ENCODE measurements at places on chromosomes 13 and 19.

GRCh38 chr19:33388231-33388724, 14.8 kb downstream of the CEBPG start:
- no peak for DNase-seq

DNA sequence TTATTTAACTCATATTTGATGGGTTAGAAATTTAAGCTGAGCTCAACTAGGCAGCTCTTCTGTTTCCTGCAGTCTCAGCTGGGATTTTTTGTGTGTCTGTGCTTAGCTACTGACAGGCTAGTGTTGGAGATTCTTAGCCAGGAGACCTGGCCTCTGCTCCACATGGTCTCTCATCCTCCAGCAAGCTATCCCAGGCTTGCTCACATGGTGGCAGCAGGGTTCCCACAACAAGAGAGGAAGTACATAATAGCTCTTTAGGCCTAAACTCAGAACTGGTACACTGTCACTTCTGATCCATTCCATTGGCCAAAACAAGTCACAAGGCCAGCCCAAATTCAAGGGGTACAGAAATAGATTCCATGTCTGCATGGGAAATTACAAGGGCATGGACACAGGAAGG, 406.2 kb downstream of the SUCLA2 start:
- no peak for DNase-seq

GRCh38 chr13:50200569-50200968, 185.3 kb downstream of the KCNRG start:
- DNase-seq, result no peak

GRCh38 chr19:18710186-18710585, 26.7 kb downstream of the CRTC1 start:
- DNase-seq, result no peak

DNA sequence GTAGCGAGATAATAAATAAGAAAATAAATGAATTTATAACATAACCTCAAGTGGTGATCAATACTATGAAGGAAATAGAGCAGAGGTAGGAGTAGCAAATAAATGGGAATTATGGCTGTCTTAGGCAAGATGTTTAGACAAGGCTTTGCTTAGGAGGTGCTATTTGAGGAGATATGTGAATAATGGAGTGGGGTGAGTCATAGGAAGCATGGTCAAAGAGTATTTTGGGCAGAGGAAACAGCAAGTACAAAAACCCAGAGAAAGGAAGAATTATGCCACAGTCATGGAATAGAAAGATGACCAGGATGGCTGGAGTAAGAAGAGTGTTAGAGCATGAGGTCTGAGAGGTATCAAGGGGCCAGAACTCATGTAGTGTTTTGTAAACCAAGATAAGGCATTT, 33.6 kb upstream of the LPAR6 start:
- no peak for DNase-seq

- DNase-seq, result no peak
Observed at GRCh38 chr13:25847145-25847544, 204.7 kb downstream of the SHISA2 start.

- DNase-seq, result no peak
Observed at GRCh38 chr19:15296353-15296752, 36.0 kb downstream of the BRD4 start.

DNA sequence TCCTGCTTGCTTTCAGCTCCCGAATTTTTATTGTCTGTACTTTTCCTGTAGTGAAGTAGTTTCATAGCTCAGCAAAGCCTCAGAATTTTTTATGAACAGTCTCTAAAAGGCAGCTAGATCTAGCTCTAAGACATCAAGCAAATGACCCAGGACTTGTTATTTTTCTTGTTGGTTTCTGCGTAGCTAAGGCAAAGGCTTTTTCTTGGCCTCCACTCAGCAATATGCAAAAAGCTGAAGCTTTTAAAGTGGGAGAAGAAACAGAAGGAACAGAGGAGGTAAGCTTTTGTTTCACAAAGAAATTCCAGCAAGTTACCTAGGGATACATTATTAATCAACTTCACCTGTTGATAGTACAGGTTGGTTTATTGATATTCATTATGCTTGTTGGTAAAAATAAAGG, 235.9 kb downstream of the PCDH20 start:
- DNase-seq, result no peak

DNA sequence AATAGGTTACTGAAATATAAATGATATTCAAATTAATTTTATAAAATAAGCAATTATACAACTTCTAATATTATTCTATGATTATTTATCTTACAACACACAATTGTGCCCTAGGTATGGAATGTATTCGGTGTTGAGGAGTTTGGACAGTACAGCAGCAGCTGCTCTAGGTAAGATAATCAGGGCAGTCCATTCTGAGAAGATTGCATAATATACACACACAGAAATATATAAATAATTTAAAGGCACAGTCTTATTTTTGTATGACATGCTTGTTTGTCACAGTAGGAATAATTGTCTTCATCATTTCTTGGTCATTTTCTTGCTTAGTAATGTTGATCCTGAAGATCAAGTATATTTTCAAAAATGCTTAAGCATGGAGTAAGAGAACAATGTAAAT, 849.4 kb upstream of the MIR17HG start:
- no peak for DNase-seq

- DNase-seq, result peak; percentile 84
Observed at GRCh38 chr13:40664350-40665125, 1.9 kb downstream of the FOXO1 start.

GRCh38 chr13:86920961-86921360, 750.2 kb upstream of the SLITRK5 start:
- DNase-seq, result no peak

DNA sequence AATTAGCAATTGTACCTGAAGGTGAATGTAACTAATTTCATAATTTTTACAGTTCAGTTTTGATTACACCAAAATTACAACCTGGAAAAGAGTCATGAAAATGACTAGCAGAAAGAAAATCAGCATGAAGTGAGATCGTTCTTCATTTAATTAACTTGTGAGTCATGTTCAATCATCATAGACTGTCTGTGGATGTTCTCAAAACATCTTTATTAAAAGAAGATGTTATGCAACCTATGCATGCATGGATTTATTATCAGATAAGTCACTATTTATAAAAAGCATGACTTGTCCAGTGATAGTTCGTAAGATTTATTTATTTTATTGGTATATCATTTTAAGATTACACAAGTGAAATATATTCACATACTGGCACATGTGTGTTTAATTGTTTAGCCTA, 245.9 kb downstream of the ITGBL1 start:
- no peak for DNase-seq

- peak; percentile 59 for DNase-seq
Observed at GRCh38 chr19:19817357-19817756, 4.2 kb downstream of the ZNF506 start.

- peak; percentile 39 for DNase-seq
Observed at GRCh38 chr19:50565984-50566903, 2.0 kb downstream of the LRRC4B start.

DNA sequence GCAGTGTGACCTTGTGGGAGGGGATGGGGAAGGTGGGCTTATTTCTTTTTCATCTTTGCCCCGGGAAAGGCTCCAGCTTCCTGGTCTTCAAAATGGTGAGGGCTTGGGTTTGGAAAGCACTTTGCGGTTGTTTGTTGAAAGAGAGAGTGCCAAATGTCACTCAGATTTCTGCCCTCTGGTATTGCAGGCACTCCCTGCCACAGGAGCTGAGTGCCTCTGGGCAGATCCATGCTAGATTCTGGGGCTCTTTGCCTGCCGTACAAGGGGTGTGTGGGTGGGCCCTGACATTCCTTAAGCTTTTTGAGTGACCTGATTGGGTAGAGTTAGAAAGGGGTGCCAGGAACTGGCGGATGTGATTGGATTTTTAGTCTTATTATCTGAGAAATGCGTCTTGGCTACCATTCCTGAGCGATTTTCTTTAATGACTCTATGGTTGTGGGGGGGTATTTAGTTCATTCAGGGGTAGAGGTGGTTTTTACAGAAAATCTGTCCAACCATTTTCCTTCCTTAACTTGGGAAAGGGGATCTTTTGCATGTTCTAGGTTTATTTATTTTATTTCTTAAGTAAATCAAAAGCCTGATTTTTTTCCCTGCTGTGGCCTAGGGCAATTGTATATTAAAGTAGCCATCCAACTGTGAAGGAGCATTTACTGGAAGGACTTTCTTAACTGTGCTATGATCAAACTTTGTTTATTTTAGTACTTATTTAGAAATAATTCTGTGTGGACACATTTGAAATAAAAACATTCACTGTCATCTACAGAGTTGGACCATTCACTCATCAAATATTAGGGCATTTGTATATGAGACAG, 3.2 kb downstream of the ARHGAP35 start:
- no peak for DNase-seq

- DNase-seq, result no peak
Observed at GRCh38 chr13:77492982-77493381, 42.5 kb upstream of the SCEL start.

- DNase-seq, result no peak
Observed at GRCh38 chr13:114039471-114040141, 65.7 kb upstream of the C13orf46 start.

GRCh38 chr13:111968336-111969010, 98.5 kb upstream of the SOX1 start:
- no peak for DNase-seq

DNA sequence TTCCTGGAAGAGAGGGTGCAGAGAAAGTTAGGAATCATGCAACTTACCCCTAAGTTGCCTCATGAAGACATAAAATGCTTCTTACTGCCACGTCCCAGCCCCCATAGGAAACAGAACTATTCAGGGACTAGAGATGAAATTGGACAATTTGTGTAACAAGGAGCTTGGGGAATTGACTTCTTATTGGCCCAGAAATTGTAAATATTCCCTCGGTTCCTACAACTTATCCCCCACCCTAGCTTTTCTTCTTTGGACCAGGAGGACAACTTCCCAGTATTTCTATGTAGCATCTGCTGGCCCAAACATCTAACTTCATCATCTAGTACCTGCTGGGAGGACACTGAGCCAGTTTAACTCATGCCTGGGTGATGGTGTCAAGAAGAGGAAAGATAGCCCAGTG, at the start of gene OR1M1:
TSS of gene OR1M1 (plus strand) at position 301 of the 400 bp plus-strand sequence. CDS start 6,184 bp downstream, outside the sequence.
- DNase-seq, result no peak

GRCh38 chr13:33743438-33744368, 74.2 kb upstream of the RFC3 start:
- DNase-seq, result peak; percentile 25

DNA sequence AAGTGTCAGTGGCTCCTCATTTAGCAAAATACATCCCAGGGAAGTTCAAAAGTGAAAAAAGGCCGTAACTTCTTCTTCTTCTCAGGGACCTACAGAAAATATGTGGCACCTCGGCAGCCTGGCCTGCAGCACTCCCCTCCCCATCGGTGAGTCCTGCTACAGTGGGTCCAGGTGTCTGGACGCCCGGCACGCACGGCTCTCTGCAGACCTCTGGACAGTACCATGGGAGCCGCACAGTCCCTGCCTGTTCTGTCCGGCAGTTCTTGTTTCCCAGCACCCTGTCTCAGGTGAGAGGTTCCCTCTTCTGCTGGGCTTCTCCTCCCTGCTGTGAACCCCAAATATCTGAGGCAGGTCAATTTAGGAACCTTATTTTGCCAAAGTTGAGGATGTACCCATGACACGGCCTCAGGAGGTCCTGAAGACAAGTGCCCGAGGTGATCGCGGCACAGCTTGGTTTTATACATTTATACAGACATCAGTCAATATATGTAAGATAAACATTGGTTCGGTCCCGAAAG, 36.8 kb upstream of the ALOX5AP start:
- no peak for DNase-seq

DNA sequence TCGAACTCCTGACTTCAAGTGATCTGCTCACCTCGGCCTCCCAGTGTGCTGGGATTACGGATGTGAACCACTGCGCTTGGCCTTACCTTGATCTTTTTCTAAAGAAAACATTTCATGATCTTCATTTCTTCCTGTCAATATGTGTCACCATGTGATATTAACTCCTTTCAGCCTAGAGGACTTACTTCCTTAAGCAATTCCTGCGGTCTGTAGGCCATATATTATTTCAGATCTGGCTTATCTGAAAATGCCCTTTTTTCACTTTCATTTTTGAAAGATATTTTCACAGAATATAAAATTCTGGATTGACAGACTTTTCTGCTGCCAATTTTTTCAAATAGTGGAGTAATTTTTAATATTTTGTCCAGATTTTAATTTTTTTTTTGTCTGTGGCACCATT, 2.0 kb upstream of the GPR32 start:
- no peak for DNase-seq

DNA sequence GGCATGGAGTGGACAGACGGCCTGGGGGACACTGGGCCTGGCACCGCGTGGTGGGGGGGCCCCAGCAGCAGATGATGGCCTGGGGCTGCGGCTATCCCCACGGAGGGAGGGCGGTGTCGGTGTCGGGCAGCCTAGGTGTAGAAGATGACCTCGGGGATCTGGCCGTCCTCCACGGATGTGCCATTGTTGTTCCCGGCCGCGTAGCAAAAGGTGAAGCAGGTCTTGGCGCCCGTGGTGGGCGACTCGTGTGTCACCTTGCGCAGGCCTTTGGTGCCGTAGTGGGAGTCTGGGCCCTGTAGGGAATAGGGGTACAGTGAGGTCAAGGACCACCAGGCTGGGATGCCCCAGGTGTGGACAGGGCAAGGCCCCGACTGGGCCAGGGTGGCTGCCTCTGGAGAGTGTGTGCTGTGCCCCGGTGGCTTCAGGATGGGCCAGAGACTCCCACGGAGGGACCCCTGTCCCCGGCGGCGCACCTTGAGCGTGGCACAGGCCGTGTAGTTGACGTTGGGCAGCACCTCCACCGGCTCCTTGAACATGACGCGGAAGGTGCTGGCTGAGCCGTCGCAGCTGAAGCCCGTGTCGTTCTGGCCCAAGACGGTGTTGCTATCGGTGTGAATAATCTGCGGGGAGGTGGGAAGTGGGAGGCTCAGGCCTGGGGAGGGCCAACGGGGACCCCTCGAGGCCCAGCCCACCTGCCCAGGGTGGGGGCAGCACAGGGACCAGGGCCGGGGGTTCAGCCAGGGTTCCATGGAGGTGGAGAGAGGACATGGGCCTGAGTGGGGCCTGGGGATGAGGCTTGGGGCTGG, 29.0 kb downstream of the BTBD2 start:
- DNase-seq, result no peak

DNA sequence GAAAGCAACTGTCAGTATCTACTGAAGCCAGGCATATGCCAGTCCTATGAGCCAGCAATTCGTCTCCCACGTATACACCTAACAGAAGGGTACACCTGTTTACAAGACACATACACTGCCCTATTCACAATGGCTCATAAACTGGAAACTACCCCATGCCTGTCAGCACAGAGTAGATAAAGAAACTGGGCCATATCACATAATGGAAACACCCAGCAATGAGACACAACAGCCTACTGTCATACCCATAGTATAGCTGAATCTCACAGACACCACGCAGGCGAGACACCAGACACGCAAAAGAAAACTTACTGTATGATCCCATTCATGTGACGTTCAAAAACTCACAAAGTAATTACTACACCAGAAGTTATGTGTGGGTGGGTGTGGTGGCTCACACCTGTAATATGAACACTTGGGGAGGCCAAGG, 15.7 kb downstream of the NOSIP start:
- DNase-seq, result peak; percentile 65

DNA sequence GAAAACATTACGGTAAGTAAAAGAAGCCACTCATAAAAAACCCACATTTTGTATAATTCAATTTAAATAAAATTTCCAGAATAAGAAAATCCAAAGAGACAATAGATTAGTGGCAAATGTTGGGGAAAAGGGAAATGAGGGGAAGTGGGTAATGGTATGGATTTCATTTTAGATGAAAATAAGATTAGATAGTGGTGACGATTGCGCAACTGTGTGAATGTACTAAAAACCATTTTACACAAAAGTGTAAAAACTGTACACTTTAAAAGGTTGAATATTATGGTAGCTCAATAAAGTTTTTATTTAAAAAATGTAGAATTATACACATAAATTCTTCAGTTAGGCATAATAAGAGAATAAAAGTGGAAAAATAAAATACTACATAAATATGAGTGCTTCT, 3.7 kb downstream of the MBD3L1 start:
- DNase-seq, result no peak
